ENCODE measurements at places on chromosomes 2 and 18.

GRCh38 chr2:178523596-178524134 is 43.4 kb downstream of the PLEKHA3 start:
- no peak for DNase-seq

DNA sequence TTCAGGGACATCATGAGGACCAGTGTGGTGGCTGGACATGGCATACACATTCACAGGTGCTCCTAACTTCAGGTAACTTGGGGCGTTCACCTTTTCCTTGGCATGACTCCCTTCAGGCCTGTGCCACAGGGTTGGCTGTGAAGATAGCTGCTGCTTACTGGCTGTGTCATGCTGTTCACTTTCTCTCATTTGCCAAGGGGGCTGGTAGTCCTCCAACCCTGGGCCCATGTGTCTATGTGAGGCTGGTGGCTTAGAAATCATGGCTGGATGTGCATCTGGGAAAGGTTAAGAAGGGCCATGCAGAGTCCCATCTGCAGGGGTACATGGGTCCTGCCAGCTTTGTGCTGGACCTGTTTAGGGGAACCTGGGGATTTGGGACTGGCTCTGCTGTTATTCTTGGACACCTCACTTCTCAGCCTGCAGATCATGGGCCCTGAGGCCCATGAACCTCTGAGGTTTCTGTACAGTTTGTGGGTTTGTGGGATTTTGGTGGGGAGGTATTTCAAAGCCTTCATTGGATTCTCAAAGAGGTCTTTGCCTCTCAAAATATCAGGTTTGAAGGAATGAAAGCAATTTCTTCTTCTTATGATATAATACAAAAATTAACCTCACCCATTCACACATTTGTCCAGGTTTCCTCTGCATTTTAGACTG is 62.9 kb downstream of the FHOD3 start:
- DNase-seq, result no peak

DNA sequence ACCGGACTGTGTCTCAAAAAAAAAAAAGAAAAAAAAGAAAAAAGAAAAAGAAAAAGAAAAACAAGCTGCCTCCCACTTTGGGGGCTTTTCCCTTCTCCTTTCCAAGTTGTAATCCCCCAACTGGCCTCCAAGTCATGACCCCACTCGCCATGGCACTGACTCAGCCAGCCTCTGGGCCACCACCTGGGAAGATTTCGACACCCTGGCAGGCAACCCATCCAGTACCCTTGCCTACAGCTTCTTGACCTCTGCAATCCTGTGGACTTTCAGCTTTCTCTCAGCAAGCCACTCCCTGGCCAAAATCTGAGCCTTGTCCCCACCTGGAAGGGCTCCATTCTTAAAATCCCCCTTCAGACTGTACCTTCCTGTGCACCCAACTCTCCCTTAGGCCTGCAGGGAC is 22.3 kb upstream of the FOSL2 start:
- DNase-seq, result no peak

GRCh38 chr2:180203972-180204371 is 196.9 kb upstream of the CWC22 start:
- DNase-seq, result no peak

DNA sequence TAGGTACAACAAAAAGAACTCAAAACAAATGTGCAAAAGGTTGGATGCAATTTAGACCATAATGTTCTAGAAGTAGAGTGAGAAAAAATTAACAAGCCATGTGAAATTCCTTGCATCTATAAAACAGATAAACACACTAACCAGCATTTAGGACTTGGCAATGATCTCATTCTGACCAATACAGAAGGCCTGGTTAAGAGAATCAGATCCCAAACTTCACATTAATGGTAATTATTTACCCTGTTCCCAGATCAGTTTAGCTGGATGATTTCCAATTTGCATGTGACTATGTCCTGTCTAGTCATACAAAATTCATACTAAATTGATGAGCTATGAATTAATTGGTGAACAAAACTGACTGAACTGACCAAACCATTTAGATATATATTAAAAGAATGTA is 98.4 kb upstream of the FIGN start:
- no peak for DNase-seq

DNA sequence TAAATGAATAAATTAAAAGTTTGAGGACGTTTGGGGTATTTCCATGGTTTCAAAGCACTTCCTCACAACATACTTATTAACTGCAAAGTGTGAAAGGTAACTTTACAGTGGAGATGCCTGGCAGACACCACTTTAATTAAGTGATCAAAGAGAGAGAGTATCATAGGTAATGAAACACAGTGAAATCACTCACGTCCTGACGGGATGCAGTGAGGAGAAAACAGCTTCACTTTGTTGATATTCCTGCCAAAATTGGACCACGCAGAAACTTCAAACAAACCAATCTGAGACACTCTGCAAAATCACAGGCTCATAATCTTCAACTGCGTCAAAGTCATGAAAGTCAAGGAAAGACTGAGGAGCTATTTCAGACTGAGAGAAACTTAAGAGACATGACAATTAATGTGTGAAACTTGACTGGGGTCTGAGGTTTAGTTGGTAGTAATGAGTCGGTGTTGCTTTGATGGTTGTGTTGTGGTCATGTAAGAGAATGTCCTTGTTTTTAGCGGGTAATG is 66.0 kb upstream of the ITGB6 start:
- no peak for DNase-seq

DNA sequence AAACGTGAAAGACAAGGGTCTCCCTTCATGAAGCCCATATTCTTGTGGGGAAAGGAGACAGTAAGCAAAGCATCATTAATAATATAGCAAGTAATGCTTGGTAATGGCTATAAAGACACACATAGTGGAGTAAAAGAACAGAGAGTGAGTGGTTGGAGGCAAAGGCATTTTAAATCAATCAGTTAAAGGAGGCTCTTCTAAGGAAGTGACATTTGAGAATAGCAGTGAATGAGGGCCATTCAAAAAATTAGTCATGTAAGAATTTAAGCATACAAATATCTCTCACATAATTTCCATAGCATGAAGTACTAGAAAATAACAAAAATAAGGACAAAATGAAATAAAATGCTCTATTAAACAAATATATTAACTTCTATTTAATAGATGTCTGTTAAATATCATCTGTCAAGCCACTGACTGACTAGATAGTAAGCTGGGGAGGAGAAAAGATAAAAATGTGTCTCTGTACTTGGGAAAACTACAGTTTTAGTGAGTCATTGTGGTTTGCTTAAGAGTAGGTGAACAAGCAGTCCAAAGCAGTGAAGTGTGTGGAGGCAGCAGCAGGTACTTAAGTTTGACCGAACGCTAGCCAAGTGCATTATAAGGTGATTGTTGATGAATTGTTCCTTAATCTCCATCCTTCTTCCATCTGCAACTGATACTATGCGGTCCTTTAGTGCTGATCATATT is 160.1 kb downstream of the PARD3B start:
- DNase-seq, result no peak

GRCh38 chr18:61988100-61988499 is 95.3 kb upstream of the RNF152 start:
- DNase-seq, result no peak

GRCh38 chr2:23429036-23429435 is 44.1 kb downstream of the KLHL29 start:
- no peak for DNase-seq

GRCh38 chr2:85590950-85591349 is 4.6 kb upstream of the RNF181 start:
- no peak for DNase-seq

GRCh38 chr2:106833256-106833655 is 52.7 kb downstream of the ST6GAL2 start:
- no peak for DNase-seq

DNA sequence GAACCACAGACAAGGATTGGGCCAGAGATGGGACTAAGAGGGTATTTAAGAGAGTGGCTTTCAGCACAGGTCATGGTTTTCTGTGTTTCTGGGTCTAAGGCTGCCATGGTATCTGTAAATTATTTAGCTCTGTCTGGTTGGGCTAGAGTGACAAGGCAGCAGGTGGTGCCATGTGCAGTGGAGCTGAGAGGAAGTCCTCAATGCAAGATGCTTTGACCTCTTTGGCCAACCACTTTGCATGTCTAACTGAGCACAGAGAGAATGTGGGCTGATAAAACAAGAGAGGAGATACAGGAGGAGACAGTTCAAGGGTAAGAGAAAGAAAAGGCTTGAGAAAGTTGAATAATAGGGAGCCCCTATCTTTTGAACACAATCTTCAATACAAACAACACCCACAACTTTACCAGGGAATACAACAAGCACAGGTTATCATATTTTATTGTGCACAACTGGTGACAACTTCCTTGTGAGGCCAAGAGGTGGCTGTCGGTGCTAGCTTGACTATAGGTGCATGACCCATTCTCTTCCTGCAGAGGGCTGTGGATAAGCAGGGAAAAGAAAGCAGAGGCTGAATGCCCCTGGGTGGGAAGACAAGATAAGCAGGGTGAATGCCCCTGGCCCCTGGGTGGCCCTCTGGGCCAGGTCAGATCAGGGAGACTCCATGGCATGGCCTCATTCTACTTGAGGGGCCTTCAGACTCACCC is 12.3 kb downstream of the FLACC1 start:
- DNase-seq, result no peak

GRCh38 chr18:43563780-43564179 is 286.5 kb upstream of the SYT4 start:
- DNase-seq, result peak; percentile 61

GRCh38 chr2:216385478-216385877 is 13.2 kb upstream of the MARCHF4 start:
- no peak for DNase-seq

DNA sequence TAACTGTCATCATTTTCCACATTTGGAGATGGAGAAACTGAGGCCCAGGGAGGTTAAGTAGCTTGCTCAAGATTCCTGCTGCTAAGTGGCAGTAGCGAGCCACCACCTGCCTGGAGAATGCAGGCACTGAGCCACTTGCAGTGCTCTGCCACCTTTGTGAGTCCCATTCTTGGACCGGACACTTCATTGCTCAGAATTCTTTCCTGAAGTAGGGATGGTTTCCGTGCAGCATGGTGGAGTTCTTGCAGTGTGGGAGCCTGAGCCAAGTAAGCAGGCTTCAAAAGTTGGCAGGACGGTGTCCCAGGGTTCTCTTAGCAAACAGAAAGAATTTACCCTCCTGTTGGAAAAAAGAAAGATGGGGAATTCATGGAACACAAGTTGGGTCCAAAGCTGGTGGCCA is 115.0 kb upstream of the MMADHC start:
- no peak for DNase-seq

- no peak for DNase-seq
Measured at GRCh38 chr2:10300997-10301940, 1.4 kb upstream of the HPCAL1 start.

- DNase-seq, result no peak
Measured at GRCh38 chr2:217838409-217838831, 164.4 kb downstream of the TNS1 start.

GRCh38 chr2:234135750-234136221 is 85.3 kb downstream of the SPP2 start:
- DNase-seq, result peak; percentile 82

DNA sequence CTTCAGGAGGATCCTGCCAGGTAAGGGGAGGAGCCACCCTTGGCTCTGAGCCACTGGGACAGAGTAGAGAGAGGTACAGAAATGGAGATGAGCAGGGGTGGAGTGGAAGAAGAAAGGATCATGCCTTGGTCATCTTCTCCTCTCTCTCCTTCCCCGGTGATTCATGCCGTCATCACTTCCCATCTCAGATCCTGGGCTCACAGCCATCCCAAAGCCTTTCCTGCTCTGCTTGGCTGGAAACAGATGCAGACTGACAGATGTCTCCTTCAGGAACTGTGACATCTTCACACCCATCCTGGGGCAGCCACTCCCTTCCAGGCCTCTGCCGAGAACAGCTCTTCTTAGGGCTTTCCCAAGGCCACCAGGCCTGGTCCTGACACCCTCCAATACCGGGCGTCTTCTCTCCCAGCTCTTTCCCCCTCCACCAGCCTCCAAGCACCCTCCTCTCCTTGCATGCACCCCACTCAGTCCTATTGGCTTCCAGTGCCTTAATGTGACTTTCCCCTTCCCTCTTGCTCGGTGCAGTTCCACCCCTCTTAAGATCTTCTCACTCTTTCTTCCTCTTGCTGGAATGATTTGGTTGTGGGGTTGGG is 58.3 kb upstream of the TNP1 start:
- no peak for DNase-seq

GRCh38 chr2:13252615-13253014 is 535.9 kb downstream of the TRIB2 start:
- no peak for DNase-seq

GRCh38 chr2:56287974-56288373 is 104.2 kb downstream of the CCDC85A start:
- DNase-seq, result no peak

DNA sequence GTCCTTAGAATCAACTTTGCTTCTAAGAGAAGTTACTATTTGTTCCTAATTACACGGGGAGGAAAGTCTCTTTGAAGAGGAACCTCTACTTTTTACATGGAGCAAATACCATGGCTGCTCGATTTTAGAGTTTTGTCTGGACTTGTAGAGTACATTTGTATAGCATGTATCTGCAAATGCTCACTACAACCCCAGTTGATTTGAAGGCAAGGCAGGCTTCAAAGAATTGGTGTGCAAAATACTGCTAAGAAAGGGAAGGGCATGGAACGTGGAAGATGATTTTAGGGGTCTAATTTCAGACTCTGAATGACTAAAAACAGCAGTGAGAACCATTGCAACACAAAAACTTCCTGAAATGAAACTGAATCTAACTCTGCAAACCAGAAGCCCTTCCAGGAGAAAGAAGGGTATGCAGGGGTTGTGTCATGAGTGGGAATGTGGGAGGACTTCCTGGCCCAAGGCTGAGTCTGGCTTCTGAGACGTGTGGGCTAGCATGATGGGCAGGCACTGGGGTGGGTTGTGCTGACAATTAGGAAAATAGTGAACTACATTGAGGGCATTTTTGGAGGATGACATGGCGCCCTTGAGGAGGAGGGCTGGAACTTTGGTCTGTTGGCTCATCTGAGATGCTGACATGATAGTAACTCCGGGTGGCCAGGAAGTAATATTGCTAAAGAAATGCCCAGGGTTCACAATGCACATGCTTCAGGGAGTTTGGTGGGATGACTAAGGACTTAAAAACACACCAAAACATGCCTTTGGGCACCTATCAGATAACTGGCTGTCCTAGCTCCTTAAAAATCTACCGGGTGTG is 18.9 kb upstream of the IL1R2 start:
- DNase-seq, result no peak

DNA sequence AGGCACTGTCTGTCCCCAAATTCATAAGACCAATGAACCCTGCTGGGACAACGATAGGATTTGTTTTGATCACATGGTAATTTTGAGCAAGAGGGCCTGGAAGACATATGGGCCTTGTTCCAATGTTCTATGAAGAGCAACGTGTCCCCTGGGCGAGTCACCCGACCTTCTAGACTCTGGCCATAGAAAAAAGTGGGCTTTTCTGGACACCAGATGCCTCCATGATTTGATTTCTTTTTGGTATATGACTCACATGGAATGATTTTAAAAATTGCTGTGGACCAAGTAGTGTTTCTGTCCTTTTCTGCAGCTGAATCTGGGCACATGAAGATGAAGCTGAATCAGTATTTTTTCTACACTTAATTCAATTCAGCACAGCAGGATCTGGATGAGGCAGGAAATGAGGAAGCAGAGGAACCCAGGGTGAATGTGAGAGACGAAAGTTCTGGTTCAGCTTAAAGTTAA is 104.9 kb downstream of the CDC42EP3 start:
- DNase-seq, result no peak

GRCh38 chr18:6489977-6490376 is 75.3 kb upstream of the L3MBTL4 start:
- no peak for DNase-seq
